ENCODE measurements at places on chromosomes 6 and 20.

- DNase-seq, result no peak
These were observed 56.9 kb downstream of the SYNJ2 start for GRCh38 chr6:158038291-158039177.

GRCh38 chr20:34181484-34181883 is 59.7 kb upstream of the ASIP start:
- DNase-seq, result no peak

- no peak for DNase-seq
These were observed 614.0 kb upstream of the EYS start for GRCh38 chr6:66321017-66321416.

DNA sequence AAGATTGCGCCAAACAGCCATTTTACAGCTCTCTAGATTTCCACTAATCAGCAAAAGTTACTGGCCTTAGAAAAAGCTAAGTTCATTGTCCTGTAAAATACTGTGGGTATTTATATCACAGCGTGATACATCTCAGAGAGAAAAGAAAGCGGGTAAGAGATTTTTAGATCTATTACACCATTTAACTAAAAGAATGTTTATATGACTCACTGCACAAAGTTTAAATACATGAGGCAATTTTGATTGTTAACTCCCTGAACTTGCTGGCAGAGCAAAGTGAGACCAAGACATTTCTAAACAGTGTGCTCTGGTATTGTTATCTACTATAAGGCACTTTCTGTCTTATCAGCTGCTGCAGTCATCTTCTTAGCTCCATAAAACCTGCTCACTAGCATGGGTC is 314.3 kb downstream of the EPHA7 start:
- DNase-seq, result no peak

DNA sequence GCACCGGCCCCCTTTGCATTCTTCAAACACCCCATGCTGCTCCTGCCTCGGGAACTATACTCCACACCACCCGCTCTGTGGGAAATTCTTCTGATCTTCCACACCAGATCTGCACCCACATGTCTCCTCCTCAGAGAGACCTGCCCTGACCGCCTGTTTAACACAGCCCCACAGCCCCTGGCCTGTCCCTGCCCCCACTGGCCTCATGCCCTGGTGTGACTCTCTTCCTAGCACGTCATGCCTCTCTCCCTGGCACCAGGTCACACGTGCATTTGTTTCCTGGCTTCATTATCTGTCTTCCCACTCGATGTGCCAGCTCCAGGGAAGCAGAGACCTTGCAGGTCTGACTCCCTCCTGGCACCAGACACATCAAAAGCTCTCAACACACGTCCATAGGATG is 79.6 kb downstream of the ANKRD60 start:
- no peak for DNase-seq

- DNase-seq, result no peak
These were observed 404.5 kb downstream of the PHF3 start for GRCh38 chr6:64040113-64040512.

GRCh38 chr6:89530982-89531381 is 98.0 kb downstream of the ANKRD6 start:
- no peak for DNase-seq

DNA sequence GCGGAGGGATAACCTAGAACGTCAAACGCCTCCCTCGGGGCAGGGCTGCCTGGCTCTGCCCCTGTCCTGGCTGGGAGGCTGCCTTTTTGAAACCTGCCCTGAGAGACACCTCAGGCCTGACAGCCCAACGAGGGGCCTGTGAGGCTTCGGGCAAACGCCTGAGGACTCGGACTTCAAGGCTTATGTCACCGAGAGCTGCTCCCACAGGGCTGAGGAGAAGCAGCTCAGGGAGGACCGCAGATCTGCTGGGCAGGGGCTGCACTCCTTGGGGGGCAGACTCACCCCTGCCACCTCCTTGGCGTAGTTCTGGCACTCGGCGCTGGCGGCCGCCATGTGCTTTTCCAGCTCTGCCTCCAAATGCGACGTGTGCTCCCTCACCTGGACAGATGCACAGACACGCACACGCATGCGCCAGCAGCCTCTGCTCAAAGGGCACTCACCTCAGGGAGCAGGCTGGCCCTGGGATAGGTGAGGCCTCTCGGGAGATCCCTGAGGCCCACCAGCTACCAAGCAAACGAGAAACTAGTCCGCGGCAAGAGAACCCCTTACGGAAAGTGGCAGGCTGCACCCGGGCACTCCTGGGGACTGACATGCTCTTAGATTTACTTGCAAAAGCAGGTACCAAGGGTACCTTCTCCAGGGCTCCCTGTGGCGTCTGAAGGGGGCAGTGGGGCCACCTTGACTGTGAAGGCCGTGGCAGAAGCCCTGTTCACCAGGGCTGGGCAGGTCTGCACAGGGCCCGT is 49.6 kb downstream of the DSTN start:
- no peak for DNase-seq

- DNase-seq, result no peak
These were observed 1008.3 kb downstream of the KIF16B start for GRCh38 chr20:15564981-15565380.

GRCh38 chr20:3661060-3661813 is 2.0 kb downstream of the GFRA4 start:
- no peak for DNase-seq

DNA sequence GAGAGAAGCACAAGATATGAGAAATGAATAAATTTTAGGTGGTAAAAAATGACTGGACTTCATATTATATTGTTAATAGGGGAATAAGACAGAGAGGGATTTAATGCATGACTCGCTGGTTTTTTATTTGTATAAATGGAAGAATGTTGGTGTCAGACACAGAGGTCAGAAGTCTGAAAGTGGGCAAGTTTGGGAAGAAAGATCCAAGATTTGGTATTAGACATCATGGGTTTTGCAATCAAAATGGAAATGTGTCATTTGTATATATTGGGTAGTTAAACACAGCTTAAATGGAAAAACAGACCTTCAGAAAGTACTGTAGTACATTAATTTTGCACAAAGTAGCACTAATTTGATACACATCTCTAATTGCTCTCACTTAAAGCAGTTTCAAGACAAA is 96.2 kb downstream of the EYA4 start:
- peak; percentile 65 for DNase-seq

DNA sequence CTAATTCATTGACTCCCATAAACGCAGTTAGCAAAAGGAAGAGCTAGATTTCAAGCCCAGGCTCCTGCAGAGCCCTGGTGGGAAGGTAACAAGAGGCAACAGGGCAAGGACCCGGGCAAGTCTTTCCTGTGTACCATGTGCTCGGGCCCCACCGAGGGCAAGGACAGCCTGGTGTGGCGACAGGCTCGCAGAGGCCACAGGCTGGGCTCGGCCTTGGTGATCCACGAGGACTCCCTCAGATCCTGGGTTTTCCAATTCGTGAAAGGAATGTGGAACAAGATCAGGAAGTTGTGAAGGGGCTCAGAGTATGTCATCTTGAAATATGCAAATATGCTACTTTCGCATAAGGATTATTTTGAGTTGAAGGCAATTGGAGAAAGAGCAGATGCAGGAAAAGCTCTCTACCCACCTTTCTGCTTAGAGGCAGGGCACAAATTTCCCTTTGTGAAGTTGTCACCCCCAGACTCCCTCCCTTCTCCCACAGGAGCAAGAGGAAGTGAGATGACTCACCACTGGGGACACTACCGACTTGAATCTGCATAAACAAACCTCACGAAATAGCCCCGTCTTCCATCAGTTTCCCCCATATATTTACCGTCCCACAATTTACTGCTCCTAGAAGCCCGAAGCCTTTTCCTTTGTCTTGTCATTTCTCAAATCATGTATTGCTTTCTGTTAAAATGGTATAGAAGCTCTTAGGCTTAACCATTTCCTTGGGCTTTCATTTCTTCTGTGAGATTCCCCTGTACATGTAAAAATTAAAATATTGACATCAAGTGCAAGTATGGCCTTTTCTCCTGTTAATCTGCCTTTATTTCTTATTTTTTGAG is 79.0 kb downstream of the PSMG4 start:
- no peak for DNase-seq

GRCh38 chr6:144379356-144379755 is 94.2 kb downstream of the UTRN start:
- no peak for DNase-seq

GRCh38 chr6:169998457-169998856 is 247.0 kb downstream of the ERMARD start:
- no peak for DNase-seq

GRCh38 chr6:57221936-57222742 is at the start of gene RAB23:
Gene RAB23, minus strand, starts transcription at chr6:57222307. Its CDS starts 11,927 bp downstream, at chr6:57210380.
- peak; percentile 70 for DNase-seq

- DNase-seq, result no peak
These were observed 101.5 kb upstream of the SLC24A3 start for GRCh38 chr20:19110881-19111460.

- DNase-seq, result no peak
These were observed 22.3 kb downstream of the HLA-DOB start for GRCh38 chr6:32794510-32794909.

GRCh38 chr6:34146801-34147592 is 1.1 kb upstream of the GRM4 start:
- peak; percentile 31 for DNase-seq

DNA sequence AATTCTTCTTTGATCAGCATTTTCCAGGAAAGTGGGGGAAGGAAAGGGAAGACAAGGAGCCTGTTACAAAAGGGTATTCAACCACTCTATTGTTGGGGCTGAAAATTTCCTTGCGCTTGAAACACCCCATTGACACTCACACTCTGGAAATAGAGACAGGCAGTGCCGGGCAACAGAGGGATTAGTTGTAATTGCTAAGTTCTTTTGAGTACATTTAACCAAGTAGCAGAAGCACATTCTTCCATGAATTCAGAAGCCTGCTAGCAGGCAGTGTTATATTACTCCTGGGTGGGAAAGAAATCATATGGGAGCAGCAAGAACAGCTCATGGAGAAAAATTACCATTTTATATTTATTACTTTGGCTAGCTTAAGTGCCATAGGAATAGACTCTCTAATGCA is 745.5 kb downstream of the C6orf118 start:
- DNase-seq, result no peak

DNA sequence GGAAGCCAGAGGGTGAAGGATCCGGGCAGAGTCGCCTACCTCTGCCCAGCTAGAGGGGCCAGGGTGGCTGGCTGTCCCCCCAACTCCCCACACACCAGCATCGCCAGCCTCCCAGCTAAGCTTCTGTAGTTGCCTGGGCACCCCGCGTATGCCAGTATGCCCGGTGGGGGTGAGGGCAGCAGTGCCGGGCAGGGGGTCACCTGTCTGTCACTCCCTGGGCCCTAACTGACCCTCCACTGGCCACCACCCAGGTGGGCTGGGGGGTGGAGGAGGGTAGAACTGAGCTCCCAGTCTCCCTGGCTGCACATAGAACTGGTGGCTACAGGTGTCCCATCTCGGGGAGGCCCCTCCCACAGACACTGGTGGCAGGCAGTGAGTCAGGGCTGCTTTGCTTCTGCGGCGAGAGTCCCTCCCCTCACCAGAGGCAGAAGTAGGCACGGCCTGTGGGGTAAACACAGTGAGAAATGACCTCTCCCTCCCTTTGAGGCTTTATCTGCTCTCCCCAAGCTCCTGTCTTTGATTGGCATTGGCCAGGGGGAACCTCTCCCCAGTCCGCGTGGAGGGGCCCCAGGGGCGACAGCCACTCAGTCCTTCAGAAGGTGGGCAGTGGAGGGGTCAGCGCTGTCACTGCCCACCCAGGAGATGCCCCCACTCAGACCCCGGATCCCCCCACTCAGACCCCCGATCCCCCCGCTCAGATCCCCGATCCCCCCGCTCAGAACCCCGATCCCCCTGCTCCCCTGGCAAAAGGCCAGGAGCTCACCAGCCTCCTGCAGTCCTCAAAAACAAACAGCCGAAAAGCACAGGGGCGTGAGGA is 2.5 kb downstream of the NTSR1 start:
- DNase-seq, result no peak

- DNase-seq, result peak; percentile 68
These were observed 33.3 kb downstream of the LRP11 start for GRCh38 chr6:149830731-149831307.

- DNase-seq, result no peak
These were observed 19.7 kb downstream of the NRSN1 start for GRCh38 chr6:24145690-24146131.

DNA sequence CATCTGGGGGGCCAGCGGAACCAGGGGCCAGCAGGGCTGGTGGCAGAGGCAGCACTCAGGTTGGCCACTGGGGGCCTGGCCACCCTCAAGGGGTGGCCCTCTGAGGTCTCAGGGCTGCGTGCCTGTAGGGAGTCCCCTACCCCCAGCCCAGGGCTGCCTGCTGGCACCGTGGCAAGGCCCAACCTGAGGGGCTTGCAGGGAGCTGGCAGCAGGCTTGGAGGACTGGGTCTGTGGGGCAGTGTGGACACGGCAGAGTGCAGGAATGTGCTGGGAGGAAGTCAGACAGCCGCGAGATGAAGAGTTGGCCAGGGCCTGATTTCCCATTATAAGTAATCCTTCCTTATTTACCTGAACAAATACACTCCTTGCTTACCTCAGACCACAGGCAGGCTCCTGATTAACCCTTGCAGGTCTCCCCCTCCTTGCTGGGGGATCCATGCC is at the start of gene SPDEF:
TSS of gene SPDEF (minus strand) at position 299 of the 441 bp plus-strand sequence. CDS start 11,874 bp downstream, outside the sequence.
- no peak for DNase-seq

DNA sequence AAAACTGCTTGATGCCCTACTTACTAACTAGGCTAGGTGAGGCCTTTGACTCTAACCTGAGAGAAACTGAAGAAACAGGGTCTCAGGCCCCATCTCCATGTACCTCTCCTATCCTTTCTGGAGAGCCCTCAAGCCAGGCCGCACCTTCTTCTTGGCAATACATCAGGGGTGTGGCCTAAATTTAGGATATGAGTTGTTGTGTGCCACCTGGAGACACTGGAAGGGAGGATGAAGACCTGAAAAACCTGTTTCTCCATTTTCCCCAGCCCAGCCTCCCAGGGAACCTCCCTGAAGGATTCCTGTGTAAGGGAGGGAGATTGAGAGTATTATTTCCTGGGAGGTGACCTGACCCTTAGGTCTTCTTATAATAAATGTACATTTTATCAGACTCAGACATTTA is 3.1 kb downstream of the LY6G6D start:
- DNase-seq, result no peak

GRCh38 chr20:34825530-34826362 is at the start of gene NCOA6:
Gene NCOA6, minus strand, starts transcription at chr20:34825651. Its CDS starts 43,296 bp downstream, at chr20:34782355.
- peak; percentile 57 for DNase-seq

DNA sequence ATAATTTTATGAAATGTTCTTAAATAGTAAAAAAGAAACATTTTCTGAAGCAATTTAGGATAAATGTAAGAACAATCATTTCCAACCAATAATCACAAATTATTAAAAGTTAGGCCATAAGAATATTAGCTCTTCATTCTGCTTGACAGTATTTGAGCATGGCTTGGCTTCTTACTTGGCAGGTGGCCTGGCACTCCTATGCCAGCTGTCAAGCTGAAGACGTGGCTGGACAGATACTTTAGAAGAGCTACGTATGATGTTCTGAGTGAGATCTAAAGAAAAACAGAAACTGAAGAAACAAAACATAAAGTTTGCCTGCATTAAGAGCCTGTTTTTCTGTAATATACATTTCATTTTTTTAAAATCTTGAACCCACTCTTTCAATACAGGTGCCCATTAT is 438.9 kb downstream of the GRIK2 start:
- DNase-seq, result no peak

- no peak for DNase-seq
These were observed 22.1 kb upstream of the FOXP4 start for GRCh38 chr6:41523915-41524633.

GRCh38 chr6:38039502-38039901 is 220.0 kb downstream of the ZFAND3 start:
- DNase-seq, result no peak

- DNase-seq, result peak; percentile 21
These were observed 27.1 kb upstream of the SYNCRIP start for GRCh38 chr6:85669735-85670194.
